ENCODE measurements at places on chromosomes 16 and 17.

GRCh38 chr16:49526860-49527365, 153.3 kb downstream of the C16orf78 start:
- no peak for DNase-seq

DNA sequence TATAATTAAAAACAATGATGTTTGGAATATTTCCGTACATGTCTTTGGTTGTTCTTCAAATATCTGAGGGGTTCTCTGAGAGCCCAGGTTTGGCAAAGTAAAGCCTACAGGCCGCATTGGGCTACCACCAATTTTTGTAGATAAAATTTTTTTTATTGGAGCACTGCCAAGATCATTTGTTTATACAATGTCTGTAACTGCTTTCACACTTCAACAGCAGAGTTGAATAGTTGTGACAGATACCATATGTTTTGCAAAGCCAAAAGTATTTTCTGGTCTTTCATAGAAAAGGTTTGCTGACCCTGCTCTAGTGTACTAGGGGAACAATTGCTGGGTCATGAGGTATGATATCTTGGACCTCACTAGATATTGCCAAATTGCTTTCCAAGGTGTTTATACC, 10.5 kb downstream of the PPM1D start:
- no peak for DNase-seq

DNA sequence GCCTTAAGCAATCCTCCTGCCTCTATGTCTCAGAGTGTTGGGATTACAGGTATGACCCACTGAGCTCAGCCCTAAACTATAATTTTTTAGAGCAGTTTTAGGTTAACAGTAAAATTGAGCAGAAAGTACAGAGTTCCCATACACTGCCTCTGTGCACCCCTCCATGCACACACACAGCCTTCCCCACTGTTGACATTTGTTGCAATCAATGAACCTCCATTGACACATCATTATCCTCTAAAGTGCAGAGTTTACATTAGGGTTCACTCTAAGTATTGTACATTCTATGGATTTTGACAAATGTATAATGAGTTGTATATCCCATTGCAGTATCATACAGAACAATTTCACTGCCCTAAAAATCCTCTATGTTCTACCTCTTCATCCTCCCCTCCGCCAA, 35.0 kb downstream of the NGFR start:
- no peak for DNase-seq

GRCh38 chr17:57235124-57235523, 21.2 kb upstream of the MSI2 start:
- no peak for DNase-seq

DNA sequence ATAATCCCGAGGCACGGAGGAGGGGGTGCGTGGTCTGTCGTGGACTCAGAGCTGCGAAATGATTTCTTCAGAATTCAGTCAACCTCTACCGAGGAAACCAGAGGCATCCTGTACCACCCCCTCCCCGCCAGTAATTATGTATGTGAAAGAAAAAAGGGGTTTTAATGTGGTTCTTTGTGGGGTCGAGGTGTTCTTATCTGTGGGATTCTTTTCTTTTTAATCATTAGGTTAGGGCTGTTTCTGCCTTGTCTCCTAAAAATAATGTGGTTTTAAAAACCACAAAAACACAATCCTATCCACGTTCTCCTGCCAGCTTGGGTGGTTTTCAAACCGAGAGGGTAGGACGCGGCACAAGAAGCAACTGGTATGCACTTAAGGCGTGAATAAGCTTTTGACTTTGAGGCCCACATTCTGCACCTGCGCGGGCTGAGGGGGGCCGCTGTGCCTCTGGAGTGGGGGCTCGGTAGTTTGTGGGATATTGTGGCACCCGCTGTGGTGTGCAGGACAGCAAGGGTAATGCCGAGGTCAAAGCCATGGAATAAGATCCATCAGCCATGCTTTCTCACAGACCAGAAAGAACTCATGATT, 1.0 kb downstream of the SLC47A1 start:
- DNase-seq, result no peak
